Activated effector memory CD4-positive, alpha-beta T cell treated with Interleukin-2 at 50 U/mL for 16 hours (primary cell): ENCODE measurements at places on chromosomes 6 and 20.

DNA sequence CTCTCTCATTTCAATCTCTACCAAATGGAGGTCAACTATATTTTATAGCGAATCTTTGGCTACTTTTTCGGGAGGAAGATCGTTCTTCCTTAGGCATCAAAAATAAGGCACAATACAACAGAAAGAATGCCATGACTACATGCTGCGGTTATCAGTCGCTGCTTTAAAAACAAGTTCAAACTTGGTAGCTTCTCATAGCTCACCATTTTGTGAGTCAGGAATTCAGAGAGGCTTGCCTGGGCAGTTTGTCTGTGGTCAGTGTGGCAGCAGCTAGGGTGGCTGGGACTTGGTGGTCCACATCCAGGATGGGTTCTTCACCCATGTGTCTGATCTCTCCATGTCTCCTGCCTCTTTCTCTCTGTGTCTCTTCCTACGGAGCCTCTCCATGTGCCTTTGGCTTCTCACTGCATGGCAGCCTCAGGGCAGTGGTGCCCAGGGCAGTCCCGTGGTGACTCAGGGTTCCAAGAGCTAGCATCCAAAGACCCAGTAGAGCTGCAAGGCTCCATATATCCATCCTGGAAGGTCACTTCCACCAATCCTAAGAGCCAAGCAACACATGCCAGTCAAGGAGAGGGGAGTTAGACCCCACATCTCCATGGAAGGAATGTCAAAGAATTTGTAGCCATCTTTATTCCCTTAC is 10.4 kb downstream of the SCML4 start:
- DNase-seq = no peak

- no peak for DNase-seq
Observed at GRCh38 chr6:47258724-47259347, 50.9 kb downstream of the TNFRSF21 start.

DNA sequence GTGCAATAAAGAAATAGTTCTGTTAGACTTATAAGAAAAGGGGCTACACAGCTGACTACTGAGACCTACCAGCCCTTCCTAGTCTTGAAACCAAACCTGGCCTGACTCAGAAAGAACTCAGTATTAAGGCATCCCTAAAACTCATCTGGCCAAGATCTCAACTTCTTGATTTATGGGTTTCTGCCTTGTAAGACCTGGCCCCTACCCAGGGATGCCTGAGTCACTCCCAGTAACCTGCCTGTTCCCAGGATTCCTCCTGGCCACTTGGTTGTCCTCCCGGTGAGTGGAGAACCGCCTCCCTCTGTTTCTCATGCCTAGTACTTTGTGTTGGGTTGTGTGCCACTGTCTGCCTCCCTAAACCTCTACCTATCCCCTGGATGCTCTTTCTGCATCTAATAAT is 189.4 kb upstream of the PREP start:
- no peak for DNase-seq

GRCh38 chr20:17610566-17611289 is 40.9 kb downstream of the DSTN start:
- peak; percentile 70 for DNase-seq

DNA sequence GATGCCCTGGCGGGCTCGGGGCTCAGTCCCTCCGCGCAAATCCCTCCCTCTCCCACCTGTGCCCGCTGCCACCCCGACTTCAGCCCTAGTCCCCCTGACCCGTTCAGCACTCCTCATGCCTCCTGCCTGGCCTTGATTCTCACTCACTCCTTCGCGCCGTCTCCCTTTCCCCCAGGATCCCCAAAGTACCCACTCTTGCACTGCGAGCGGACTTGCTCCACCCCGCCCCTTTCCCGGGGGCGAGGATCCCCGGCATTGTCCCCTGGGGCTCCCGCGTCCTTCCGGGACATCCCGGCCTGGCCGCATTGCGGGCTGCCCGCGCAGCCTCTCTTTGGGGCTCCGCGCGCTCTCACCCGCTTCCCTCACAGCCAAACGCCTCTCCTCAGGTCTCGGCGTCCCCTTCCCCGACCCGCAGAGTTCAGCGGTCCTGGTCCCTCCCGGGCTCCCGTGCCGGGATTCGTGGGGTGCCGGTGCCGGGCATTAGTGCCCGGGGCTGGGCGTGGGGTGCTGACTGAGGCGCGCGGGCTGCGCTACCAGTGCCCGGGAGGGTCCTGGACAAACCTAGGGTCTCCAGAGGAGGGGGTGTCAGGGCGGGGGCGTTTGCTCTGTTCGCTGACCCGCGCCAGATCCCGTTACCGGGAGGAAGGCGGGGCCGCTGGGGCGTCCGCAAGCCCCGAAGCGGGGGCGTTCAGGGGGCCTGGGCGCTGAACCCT is 45.5 kb upstream of the SUPT3H start:
- DNase-seq = peak; percentile 16

GRCh38 chr20:10707068-10707467 is 33.3 kb upstream of the JAG1 start:
- no peak for DNase-seq

- no peak for DNase-seq
Observed at GRCh38 chr20:20439602-20440190, 71.8 kb downstream of the INSM1 start.

DNA sequence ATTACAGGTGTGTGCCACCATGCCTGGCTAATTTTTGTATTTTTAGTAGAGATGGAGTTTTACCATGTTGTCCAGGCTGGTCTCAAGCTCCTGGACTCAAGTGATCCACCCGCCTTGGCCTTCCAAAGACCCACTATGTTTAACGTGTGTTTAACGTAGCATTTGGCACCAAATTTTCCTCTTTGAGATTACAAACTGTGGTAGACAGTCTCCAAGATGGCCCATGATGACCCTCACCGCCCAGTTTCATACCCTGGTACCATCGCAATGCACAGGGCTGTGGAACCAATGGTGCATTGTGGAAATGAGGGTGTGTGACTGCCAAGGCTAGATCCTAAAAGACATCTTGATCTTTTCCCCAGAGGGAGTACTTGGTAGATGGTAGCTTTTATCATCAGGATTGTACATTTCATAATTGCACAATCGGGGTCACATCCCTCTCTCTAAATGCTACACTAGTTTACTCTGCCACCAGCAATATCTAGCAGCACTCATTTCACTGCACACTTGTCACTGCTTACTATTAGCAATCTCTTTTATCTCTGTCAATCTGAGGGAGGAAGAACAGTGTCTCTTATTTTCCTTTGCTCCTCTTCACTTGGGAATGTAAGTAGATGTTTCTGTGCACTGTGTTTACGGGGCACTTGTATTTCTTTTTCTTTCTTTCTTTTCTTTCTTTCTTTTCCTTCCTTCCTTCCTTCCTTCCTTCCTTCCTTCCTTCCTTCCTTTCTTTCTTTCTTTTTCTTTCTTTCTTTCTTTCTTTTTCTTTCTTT is 96.9 kb downstream of the NOL4L start:
- no peak for DNase-seq

DNA sequence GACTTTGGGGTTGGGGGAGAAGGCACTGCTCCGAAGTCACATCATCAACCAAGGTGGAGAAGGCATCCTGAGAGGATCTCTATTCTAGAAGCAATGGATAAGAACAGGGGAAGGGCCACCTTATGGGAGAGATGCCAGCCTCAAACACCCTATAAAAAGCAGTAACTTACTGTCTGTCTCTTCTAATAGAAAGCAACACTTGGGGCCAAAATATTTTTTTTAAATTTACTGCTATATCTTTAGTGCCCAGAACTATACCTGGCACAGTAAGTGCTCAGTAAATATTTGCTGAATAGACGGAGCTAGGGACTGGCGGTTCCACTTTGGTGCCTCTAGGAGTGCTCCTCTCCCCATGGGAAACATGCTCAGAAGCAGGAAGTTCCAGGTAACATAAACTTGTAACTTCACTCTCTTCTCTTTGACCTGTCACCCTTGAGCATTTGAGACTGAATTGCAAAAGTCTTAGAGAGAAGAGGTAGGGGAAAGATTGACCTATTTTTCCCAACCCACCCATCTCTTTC is 807 bp upstream of the OTOR start:
- no peak for DNase-seq

DNA sequence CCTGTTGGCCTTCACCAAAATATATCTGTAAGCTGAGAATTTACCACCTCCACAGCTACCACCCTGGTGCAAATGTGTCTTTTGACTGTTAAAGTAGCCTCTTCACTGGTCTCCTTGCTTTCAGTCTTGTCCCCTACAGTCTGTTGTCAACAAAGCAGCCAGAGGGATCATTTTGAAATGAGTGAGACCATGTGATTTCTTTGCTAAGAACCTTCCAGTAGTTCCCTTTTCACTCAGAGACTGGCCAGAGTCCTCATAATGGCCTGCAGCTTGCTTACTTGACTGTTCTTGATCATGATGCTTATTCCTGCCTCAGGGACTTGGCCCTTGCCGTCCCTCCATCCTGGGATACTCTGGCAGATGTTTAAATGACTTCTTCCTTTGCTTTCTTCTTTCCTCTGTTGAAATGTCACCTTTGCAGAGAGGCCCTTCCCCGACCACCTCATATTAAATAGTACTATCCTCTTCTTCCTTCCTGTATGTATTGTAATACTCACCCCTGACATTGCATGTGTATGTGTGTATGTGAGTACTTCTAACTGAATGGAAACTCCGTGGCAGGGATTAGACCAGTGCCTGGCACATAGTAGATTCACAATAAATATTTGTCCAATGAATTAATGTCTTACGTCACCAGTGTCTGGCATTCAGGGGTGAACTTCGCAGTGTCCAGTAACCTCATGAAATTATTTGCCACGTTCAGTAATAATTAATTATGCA is 5.0 kb downstream of the MANBAL start:
- no peak for DNase-seq

DNA sequence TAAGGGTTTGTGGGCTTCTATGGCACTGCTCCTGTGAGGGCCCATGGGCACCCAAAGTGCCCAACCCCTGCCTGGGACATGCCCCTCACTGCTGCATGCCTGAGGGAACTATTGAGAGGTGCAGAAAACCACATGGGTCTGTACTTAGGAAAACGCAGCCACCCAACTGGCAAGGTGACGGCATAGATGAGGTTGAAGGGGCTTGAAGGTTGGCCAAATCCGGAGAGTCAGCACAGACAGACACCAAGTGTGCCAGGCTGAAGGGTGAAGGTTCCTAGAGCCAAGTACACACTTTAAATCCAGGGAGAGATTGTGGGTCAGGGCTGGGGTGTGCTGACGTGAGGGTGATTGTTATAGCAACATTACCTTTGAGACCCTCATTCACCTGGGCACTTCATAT is 6.2 kb downstream of the BANF2 start:
- DNase-seq = no peak

DNA sequence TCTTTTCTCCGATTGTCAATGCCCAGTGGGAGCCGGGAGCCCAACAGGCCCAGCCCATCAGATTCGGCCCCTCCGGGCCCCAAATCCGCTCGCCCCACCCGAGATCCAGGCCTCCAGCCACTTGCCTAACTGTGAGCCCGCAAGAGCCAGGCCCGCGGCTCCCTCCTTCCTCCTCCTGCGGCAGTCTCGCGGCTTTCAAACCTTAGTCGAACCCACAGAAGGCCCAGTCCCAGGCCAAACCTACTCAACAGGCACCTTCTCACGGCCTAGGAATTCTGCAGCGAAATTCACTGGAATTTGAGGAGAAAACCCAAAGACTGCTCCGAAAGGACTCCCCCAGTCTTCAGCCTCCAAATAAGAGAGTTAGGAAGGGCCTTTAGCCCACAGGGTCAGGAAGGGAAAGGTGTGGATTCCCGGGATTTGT is 2.8 kb upstream of the TFAP2A start:
- DNase-seq = no peak

GRCh38 chr6:161444464-161444863 is 170.6 kb upstream of the AGPAT4 start:
- no peak for DNase-seq

DNA sequence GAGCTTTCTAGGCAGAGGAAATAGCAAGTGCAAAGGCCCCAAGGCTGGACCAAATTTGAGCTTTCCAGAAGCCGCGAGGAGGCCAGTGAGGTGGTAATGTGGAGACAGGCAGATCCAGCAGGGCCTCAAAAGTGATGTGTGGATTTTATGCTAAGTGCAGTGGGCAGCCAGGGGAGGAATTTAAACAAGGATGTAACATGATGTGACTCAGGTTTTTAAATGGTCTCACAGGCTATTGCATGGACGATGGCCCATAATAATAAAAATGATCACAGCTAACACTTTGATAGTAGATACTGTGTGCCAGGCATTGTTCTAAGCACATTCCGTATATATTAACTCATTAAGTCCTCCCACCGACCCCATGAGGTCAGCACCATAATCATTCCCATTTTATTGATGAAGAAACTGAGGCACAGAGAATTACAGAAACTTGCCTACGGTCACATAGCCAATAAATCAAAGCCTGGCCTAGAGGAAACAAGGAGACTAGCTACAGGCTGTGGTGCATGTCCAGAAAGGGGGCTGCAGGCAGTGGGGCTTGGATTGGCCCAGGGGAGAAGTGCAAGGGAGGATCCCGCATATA is 18.0 kb upstream of the PREX1 start:
- DNase-seq = no peak

DNA sequence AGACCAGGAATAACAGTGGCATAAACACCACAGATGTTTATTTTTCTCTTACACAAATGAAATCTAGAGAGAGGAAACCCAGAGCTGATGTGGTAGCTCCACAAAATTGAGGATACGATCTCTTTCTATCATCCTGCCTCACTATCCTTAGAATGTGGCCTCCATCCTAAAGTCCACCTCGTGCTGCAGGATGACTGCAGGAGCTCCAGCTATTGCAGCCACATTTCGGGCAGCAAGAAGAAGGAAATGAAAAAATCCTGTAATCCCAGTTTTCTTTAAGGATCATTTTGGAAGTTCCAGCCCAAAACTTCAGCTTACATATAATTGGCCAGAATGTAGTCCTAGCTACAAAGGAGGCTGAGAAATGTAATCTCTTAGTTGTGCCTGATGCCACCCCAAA is 41.2 kb upstream of the ARFGEF2 start:
- DNase-seq = no peak

GRCh38 chr6:27502508-27503435 is 29.9 kb upstream of the ZNF184 start:
- peak; percentile 30 for DNase-seq

DNA sequence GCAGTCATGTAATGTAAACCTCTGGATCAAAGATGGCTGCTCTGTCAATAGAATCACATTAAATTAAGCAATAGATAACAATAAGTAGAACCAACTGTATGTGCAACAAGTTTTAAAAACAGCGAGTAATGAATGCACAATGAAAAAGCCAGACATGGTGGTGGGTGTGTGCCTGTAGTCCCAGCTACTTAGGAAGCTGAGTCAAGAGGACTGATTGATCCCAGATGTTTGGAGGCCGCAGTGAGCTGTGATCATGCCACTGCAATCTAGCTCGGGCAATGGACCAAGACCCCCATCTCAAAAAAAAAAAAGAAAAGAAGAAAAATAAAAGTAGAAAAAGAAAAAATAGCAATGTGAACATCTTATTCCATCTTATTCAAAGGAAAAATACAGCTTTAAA is 558.7 kb upstream of the MMS22L start:
- no peak for DNase-seq

DNA sequence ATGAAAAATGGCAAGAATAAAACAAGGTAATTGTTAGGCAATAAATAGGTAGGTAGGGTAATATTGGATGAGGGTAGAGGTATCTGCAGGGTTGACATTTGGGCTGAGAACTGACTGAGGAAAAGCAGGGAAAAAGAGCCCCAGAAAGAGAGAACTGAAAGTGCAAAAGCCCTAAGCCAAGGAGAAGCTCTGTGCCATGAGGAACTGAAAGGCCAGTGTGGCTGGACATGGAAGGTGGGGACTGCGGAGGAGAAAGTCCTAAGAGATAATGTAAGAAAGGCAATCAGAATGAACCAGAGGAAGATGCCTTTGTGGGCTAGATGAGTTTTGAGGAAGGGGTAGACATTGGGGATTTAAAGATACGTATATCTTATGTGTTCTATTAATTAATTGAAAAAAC is 9.9 kb upstream of the HIVEP2 start:
- DNase-seq = no peak
